ENCODE measurements at places on chromosomes 4 and X.

- DNase-seq: no peak
Observed at GRCh38 chr4:100790836-100791615, 273.2 kb upstream of the EMCN start.

DNA sequence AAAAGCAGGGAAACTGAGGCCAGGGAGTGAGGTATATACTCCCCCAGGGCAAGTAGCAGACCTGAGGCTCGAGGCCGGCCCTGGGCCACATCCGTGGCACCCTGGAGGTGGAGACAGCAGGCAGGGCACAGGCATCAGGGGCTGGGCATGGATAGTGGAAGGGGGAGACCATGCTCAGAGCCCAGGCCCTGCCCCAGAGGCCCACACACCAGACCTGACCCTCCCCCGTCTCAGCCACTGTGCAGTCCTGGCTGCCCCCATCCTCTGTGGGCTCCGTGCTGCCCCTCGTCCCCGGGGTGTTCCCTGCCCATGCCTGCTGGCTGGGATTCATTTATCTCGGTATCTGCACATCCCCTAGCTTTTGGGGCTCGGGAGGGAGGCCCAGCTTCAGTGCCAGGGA, 103.1 kb upstream of the NKX1-1 start:
- DNase-seq: no peak

DNA sequence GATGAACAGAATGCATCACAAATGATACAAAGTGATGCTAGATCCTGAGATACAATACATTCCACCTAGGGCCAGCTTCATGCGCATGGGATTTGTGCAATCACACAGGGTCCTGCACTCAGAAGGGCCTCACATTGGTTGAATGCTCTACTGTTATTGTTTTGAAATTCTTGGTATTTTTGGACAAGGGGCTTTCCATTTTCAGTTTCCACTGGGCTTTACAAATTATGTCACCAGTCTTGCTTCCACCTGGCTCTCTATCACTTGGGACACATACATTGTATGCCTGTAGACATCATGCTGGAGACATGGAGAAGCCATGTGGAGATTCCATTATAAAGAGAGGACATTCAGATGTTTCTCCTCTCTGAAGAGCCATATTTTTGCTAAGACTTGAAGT, 155.8 kb downstream of the NAA11 start:
- no peak for DNase-seq

GRCh38 chr4:74930162-74930561, 2.8 kb upstream of the PARM1 start:
- no peak for DNase-seq

DNA sequence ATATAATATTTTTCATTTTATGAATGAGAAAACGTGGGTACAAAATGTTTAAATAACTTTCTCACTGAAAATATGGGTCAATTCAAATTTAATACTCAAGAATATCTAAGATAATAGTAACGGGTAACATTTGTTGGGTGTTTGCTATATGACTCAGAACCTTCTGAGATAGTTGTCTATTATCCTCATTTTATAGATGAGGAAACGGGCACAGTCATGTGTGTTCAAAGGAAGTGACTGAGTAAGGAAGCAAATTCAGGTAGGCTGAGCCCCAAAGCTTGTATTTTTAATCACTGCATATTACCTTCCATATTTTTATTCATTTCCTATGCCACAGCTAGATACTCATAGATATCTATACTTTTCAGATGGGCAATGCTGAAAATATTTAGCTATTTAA, 12.2 kb upstream of the CAMK2D start:
- DNase-seq: no peak

- DNase-seq: no peak
Observed at GRCh38 chrX:74405973-74406489, 15.3 kb upstream of the SLC16A2 start.

- DNase-seq: no peak
Observed at GRCh38 chr4:89166971-89167475, 55.7 kb downstream of the TIGD2 start.

Measured in esophagus squamous epithelium (tissue), 5 donors.